ENCODE measurements at places on chromosomes 1 and 21.

DNA sequence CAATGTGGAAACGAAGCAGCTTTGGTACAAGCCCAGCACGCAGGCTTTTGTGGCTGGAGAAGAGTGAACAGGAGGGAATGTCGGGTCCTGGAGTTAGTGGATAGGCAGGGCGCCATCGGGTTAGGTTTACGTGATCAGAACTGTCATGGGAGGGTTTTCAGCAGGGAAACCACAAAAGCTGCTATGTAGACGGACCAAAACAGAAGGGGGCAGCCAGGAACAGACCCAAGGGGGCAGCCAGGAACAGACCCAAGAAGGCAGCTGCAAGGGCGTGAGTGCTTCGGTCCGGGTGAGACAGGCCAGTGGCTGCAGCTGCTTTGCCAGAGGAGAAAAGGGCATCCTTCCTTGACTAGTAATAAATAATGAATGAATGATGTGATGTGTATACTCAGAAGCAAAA, 77.5 kb upstream of the KIF1B start:
- no peak for DNase-seq

DNA sequence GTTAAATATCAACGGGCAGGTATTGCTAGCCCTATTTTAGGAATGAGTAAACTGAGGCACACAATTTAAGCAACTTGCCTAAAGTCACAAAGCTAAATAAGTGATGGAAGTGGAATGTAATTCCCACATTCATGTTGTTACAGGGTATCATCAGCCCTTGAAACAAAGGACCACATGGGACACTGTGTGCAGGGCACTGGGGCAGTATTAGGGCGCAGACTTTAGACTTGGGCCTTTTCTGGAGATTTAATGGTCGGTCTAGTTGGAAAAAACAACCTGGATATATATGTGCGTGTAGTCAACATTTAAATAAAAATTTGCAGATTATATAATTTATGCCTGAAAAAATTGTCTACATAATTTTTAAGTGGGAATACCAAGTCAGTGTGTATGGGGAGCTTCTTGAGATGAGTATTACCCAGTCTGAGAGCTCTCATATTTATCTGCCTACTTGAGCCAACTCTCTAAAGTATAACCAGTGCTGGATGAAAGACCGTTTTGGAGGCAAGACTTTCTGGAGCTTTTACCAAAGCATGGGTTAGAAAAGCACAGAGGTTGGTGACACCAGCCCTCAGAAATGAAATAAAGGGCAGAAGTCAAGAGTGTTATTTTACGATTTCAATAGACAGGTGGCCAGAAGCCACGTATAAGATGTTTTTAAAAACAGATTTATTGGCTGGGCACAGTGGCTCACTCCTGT, 1.6 kb downstream of the KDM1A start:
- DNase-seq = no peak

DNA sequence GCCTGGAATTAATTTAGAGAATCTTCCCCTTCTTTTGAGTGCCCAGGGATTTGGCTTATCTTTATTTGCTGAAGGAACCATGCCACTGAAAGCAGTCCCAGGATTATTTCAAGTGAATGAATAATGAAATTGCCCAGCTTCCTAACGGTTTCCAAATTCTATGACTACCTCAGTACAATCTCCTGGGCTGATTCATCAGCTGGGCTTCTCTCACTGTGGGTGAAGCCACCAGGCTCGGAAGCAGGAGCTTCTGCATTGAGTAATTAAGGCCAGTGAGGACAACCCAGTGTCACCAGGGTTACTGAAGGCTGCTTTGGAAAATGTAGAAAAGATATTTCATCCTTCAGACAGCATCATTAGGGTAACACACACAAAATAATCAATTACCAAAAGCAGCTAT, 169.8 kb downstream of the DAB1 start:
- DNase-seq = no peak

GRCh38 chr1:84795966-84796600, 96.9 kb downstream of the LPAR3 start:
- DNase-seq = no peak

- DNase-seq = no peak
Observed at GRCh38 chr1:209855623-209856022, 27.9 kb downstream of the UTP25 start.

All from activated T-cell treated with anti-CD3 and anti-CD28 coated beads, Interleukin-2, amount 50 U/mL, for 1 hour (primary cell).